GM12878 (cell line): ENCODE measurements at places on chromosomes 2 and 18. TPM values are rescaled to one million over a fixed set of nuclear protein-coding genes. Genes with fewer than 3 reads are reported as not detected.

DNA sequence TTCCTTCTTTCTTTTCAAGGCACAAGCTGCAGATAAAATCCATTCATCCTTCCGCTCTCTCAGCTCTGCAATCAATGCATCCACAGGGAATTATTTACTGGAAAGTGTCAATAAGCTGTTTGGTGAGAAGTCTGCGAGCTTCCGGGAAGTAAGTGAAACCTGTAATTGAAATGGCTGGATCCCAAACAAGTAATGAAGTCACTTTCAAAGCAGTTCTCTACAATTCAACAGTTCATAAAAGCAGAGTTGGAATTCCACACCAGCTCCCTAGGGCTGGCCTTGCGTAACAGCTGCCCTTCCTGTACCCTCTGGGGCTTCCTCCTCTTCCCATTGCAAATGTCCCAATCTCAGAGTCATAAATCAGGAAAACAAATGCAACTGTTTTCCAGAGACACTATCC is 9.6 kb downstream of the SERPINB2 start:
- DNase-seq, result no peak

- DNase-seq, result no peak
These were observed 27.6 kb upstream of the GMCL1 start for GRCh38 chr2:69801745-69802290.

- no peak for DNase-seq
These were observed 241.3 kb downstream of the DYSF start for GRCh38 chr2:71694501-71695234.

- DNase-seq, result no peak
These were observed at the start of gene CLIP4 for GRCh38 chr2:29114946-29115609. Gene CLIP4, plus strand, starts transcription at chr2:29115415. Its CDS starts 5,974 bp downstream, at chr2:29121389.

GRCh38 chr2:46024146-46024779 is 272.9 kb upstream of the EPAS1 start:
- no peak for DNase-seq

GRCh38 chr18:34867520-34867919 is 157.4 kb downstream of the DTNA start:
- no peak for DNase-seq

The GPR155 gene
- polyA plus RNA-seq, result 1.1 TPM in 2 replicates

The MRPL30 gene
- polyA plus RNA-seq, result 35.7 and 40.3 TPM in 2 replicates

The RNF138 gene
- polyA plus RNA-seq, result 65.6 and 75.2 TPM in 2 replicates

The CCDC121 gene
- 0.59 and 0.84 TPM in 2 replicates for polyA plus RNA-seq

The STEAP3 gene
- polyA plus RNA-seq, result 5.8 and 6.5 TPM in 2 replicates
